ENCODE measurements at places on chromosomes 16 and 17.
A peak's percentile ranks its signal among the peaks of the same experiment; 100 is the strongest.

- no peak for DNase-seq
Measured at GRCh38 chr16:70800311-70800710, 647 bp downstream of the VAC14 start.

DNA sequence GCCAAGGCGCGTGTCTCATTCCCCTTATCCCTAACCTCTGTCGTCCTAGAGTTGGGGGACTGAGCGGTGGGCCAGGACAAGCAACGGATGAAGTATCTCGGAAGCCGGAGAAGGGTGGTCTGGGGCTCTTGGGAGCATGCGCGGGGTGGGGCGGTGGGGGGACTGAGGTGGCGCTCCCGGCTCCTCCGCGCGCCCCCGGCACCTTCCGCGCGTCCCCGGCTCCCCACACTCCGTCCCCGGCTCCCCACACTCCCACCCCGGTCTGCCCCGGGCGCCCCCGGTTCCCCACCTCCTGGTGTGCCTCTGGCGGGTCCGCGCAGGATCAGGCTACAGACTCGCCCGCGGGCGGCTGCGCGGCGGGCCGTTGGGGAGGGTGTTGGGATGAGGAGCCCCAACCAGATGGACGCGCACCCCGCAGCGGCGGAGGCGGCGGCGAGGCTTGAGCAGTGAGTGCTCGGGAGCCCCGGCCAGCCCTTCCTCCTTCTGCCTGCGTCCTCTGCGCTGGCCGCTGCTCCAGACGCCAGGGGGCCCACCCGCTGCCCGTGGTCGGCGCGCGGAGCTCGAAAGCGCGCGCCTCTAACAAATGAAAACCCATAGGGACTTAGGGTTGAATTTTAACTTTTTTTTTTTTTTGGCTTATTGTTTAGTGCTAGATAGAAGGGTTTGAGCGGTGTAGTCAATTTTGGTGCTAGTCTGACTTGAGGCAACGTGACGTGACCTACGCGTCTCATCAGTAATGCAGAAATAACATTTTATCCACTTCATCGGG is 5.6 kb upstream of the CRYM start:
- peak; percentile 17 for DNase-seq

GRCh38 chr17:19533718-19534561 is at the start of gene SLC47A1:
Gene SLC47A1, plus strand, starts transcription at chr17:19533854. Its CDS starts 86 bp downstream, at chr17:19533940.
- DNase-seq = peak; percentile 17

DNA sequence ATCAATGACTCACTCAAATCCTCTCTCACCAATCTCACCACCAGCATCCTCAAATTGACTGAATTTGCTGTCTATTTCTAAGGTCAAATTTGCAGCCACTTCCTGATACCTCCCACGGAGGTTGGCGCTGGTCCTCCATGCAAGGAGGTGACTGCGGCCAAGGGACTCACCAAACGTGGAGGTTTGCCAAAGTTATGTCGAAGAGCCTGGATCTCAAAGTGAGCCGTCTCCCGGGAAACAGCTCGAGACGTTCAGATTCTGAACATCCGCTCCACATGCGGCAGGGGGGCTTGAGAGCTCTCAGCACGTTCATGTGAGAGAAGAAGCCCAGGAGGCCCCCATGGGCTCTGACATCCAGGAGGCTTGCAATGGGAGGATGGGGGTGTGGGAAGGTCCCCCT is 22.6 kb downstream of the LGALS3BP start:
- no peak for DNase-seq

- DNase-seq = no peak
Measured at GRCh38 chr16:53726625-53727024, 22.7 kb downstream of the FTO start.

DNA sequence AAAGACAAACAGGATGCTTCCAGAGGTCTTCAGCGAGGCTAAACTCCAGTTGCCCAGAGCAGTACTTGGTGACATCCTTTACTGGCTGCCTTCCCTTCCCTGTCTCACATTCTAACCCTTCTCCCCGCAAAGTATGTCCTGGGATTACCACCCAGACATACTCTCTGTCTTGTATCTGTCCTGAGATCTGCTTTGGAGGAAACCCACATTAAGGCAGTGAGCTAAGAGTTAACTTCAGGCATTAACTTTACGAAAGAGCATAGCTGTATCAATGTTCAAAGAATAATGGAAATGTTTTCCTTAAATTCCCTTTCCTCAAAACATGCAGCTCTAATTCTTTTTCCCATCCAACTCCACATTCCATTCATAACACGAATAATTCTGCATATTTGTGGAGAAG is 385.2 kb downstream of the NPIPA8 start:
- DNase-seq = no peak

GRCh38 chr16:7990626-7991260 is 599.6 kb downstream of the TMEM114 start:
- DNase-seq = no peak

- no peak for DNase-seq
Measured at GRCh38 chr16:80591071-80591915, 50.5 kb downstream of the DYNLRB2 start.

DNA sequence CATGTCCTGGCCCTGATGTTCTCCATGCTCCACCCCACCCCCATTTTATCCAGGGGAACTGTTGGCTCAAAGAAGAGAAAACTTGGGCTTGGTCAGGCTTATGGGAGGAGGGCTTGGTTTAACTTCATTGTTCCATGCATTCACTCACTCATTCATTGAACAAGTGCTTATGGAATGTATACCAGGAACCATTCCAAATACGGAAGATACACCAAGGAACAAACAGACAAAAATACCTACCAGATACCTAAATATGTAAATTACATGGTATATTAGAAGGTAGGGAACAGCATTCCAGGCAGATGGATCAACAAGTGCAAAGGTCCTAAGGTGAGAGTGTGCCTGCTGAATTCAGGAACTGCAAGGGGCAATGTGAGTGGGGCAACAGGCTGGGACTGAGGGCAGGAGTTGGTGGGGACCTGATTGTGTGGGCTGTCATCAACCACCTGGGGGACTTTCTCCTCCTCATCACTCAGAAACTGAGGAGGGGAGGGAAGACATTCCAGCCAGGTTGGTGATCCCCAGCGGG is 39.9 kb downstream of the RAI1 start:
- no peak for DNase-seq

DNA sequence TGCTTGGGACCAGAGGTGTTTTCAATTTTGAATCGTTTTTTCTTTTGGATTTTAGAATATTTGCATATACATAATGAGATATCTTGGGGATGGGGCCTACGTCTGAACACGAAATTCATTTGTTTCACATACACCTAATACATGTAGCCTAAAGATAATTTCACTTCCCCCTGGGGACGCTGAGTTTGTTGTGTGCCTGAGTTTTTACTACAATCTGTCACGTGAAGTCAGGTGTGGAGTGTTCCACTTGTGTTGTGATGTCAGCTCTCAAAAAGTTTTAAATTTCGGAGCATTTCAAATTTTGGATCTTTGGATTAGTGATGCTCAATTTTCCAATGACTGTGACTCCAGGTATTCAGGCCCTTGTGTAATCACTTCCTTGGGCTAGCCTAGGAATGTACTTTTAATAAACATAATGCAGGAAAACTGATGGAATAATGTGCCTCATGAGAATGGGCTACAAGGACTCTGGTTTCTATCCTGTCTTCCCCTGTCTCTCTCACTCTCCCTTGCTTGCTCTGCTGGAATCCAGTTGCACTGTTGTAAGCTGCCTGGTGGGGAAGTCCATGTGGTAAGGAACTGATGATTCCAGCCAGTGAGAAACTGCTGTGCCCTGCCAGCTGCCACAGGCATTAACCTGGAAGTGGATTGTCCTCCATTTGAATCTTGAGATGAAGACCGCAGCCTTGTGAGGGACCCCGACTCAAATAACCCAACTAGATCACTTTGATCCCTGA is 403.8 kb downstream of the SHISA9 start:
- no peak for DNase-seq

DNA sequence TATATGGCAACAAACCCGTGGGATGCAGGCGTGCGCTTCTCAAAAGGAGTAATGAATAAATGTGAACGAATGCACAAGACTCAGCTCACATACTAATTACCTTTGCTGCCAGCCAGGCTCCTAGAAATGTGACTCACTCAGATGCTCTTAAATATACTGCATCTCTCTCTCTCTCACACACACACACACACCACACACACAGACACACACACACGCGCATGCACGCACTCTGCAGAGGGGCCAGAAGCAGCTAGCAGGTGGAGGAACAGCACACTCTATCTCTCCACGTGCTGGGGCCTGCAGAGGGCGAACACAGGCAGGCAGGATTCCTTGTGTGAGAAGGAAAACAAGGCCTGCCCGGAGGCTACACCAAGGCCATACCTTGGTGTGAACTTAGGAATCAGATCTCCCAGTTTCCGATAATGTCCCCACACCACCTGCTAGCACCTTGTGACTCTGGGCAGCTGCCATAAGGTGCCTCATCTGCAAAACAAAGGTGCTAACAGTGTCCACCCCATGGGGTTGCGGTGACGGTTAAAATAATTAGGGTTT is 5.3 kb downstream of the GPRC5B start:
- DNase-seq = no peak

DNA sequence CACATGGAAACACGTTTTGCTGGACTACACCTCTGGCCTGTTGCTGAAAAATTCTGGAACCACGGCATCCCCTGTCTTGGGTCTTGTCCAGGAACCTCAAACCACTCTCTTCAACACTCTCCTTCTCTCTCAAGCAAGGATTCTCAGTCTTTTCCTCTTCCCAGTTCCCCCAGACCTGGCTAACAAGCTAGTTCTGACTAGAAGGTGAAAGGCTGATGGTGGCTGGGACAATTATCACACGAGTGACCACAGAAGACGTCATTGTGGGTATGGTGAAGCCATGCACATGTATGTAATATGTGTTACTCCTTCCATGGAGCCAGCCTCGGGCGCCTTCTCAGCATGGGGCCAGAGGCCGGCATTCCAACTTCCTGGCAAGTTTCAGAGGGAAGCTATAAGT is 123.0 kb downstream of the CDYL2 start:
- DNase-seq = no peak

DNA sequence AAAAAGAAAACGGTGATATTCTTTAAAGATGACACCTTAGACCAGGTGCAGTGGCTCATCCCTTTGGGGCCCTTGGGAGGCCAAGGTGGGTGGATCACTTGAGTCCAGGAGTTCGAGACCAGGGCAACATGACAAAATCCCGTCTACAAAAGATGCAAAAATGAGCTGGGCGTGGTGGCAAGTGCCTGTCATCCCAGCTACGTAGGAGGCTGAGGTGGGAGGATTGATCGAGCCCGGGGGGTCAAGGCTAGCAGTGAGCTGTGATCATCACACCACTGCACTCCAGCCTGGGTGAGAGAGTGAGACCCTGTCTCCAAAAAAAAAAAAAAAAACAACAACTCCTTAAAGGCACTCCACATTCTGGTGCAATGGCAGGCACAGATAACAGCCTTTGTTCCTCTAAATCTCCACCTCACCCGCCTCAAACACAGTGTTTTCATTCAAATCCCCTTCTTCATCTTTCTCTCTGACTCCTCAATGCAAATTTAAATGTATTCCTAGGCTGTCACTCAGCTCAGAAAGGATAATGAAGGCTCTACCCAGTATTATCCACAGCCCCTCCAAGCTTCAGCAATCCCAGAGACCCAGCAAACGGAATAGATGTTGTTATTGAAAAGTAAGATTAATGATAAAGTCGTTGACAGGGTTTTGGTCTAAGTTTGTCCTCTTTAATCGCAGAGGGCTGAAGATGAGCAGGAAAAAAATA is 56.2 kb upstream of the CACNG5 start:
- no peak for DNase-seq

- DNase-seq = no peak
Measured at GRCh38 chr16:74778646-74779045, 4.0 kb upstream of the FA2H start.

GRCh38 chr17:41913798-41914197 is 5.0 kb downstream of the ACLY start:
- DNase-seq = no peak

- no peak for DNase-seq
Measured at GRCh38 chr16:52721331-52721730, 174.4 kb upstream of the TOX3 start.

DNA sequence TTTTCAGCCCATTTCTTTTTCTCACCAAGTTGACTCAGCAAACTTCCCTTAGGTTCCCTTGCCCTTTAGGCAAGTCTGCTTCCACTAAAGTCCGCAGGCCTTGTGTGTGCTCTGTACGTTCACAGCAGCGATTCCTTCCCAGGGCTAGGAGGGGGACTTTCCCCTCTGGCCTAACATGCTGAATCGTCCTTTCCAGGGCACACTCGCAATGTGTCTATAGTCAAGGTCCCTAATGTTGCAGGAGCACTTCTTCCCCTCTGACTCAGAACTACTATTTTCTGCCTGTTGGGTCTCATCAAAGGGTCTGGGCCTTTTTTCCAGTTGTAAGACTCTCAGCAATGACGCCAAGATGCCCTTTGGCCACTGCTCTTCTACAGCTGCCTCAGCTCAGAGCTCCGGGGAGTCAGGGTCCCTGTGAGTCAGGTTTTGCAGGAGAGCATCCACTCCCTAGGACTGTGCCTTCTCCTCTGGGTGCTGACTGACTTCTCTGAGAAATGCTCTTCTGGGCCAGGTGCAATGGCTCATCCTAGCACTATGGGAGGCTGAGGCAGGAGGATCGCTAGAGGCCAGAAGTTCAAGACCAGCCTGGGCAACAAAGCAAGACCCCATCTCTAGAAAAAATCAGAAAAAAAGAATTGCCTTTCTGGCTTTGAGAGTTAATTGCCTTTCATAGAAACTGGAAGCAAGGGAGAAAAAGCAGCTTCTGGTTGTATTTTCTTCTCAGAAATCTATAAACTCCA is 64.4 kb upstream of the TBX2 start:
- DNase-seq = no peak

DNA sequence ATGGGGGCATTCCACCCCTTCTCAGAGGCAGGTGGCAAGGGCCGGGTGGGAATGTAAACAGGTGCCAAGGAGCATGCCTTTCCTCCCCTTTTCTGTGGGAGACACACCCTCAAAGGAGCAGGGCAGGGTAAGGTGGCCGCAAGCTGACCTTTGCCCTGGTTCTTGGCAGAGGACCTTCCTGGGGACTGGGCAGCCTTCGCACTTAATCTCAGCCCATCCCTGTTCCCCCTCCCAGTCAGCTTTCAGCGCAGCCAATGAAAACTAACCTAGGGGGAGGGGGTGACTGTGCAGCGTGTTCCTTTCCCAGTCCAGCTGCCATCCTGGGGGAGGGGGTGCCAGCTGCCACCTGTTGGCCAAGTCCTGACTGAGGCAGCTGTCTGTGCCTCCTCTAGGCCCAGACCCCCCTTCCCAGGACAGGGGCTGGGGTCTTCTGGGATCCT is 2.8 kb downstream of the TRAF4 start:
- no peak for DNase-seq

GRCh38 chr16:56983211-56983751 is 6.1 kb upstream of the NLRC5 start:
- DNase-seq = no peak

DNA sequence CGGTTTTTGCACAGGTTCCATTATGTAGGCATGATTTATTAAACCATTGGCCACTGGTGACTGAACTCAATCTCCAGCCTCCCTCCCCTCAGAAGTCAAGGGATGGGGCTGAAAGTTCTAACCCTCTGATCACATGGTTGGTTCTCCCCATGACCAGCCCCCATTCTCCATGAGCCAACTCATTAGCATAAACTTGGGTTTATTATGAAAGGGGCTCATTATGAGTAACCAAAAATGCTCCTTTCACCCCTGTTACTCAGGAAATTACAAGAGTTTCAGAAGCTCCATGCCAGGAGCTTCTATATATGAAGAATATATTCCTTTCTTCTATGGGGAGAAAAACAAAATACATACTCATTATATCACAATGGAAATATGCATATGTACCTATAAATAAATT is 555.3 kb downstream of the HS3ST4 start:
- no peak for DNase-seq

Data from activated CD4-positive, alpha-beta T cell treated with anti-CD3 and anti-CD28 coated beads, Interleukin-2, amount 50 U/mL, for 48 hours (primary cell).